ENCODE measurements at places on chromosomes 3 and 15. TPM values are rescaled to one million over a fixed set of nuclear protein-coding genes. Genes with fewer than 3 reads are reported as not detected.

- H3K36me3 ChIP-seq = no peaks in the 10 kb centered on the region
- no peak overlapping the region for H3K4me3 ChIP-seq
- no peaks in the 10 kb centered on the region for H3K4me1 ChIP-seq
- H3K27me3 ChIP-seq = no peaks in the 10 kb centered on the region
Measured at GRCh38 chr3:14539384-14539741, 779 bp downstream of the GRIP2 start.

- no peaks in the 10 kb centered on the region for H3K4me1 ChIP-seq
- H3K27ac ChIP-seq = no peak overlapping the region
- H3K36me3 ChIP-seq = no peaks in the 10 kb centered on the region
- DNase-seq = no peak
- no peak overlapping the region for H3K4me3 ChIP-seq
Measured at GRCh38 chr15:35998663-35999602, 453.0 kb upstream of the DPH6 start.

GRCh38 chr3:143850877-143851276 is 2.6 kb upstream of the SLC9A9 start:
- no peak for DNase-seq
- peaks cover 44% of the 10 kb centered on the region for H3K4me1 ChIP-seq
- no peaks in the 10 kb centered on the region for H3K36me3 ChIP-seq
- no peak overlapping the region for H3K4me3 ChIP-seq
- no peaks in the 10 kb centered on the region for H3K27me3 ChIP-seq

Gene CMTM6
- total RNA-seq = 75.8 TPM

GRCh38 chr3:16467393-16467792 is 46.1 kb downstream of the RFTN1 start:
- peaks cover 36% of the 10 kb centered on the region for H3K4me1 ChIP-seq
- H3K36me3 ChIP-seq = no peaks in the 10 kb centered on the region
- no peak overlapping the region for H3K27ac ChIP-seq

- H3K4me3 ChIP-seq = no peak overlapping the region
- no peaks in the 10 kb centered on the region for H3K36me3 ChIP-seq
- peaks cover 22% of the 10 kb centered on the region for H3K27me3 ChIP-seq
- no peak overlapping the region for H3K27ac ChIP-seq
- peaks cover 5% of the 10 kb centered on the region for H3K4me1 ChIP-seq
Measured at GRCh38 chr15:83289160-83289559, 4.7 kb upstream of the BNC1 start.

- no peak overlapping the region for H3K4me3 ChIP-seq
- H3K27me3 ChIP-seq = no peaks in the 10 kb centered on the region
- H3K4me1 ChIP-seq = peaks cover 40% of the 10 kb centered on the region
Measured at GRCh38 chr3:119594066-119594465, 3.6 kb upstream of the PLA1A start.

GRCh38 chr15:100711516-100712021 is 109.2 kb downstream of the ASB7 start:
- H3K36me3 ChIP-seq = no peaks in the 10 kb centered on the region
- no peaks in the 10 kb centered on the region for H3K4me1 ChIP-seq
- no peak overlapping the region for H3K4me3 ChIP-seq
- DNase-seq = peak; percentile 51
- no peaks in the 10 kb centered on the region for H3K27me3 ChIP-seq
- no peak overlapping the region for H3K27ac ChIP-seq

- H3K4me3 ChIP-seq = no peak overlapping the region
- H3K27ac ChIP-seq = no peak overlapping the region
- H3K4me1 ChIP-seq = no peaks in the 10 kb centered on the region
- H3K36me3 ChIP-seq = no peaks in the 10 kb centered on the region
- no peaks in the 10 kb centered on the region for H3K27me3 ChIP-seq
Measured at GRCh38 chr3:133050891-133051290, 12.7 kb downstream of the TMEM108 start.

Gene PATL2
- total RNA-seq = 30.4 TPM

DNA sequence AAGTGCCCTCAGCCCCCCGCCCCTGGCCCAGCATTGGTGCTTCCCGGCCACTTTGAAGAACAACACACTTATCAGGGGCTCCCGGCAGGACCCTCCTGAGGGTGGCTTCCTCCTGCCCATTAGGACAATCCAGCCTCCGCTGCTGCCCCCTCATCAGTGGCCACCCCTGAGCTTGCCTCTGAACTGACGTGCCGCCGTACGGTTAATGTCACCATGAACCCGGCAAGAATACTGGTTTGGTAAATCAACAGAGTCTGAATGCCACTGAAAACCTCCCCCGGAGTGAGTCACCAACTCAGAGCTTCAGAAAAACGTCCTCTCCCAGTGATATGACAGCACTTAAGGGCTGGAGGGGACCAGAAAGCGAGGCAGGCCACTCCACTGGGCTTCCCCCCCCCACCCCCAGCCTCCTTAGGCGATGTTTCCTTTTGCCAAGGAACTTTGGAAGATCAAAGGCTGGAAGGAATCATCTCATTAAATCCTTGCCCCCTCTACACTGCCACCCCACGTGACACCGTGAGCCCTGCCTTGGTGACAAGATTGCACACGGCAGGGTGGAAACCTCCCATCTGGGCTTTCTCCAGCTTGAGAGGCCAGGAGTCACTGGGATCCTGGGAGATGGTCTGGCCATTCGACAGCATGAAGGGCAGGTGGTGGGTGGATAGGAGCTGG is 142.1 kb downstream of the NUP210 start:
- DNase-seq = peak; percentile 53
- H3K4me1 ChIP-seq = peaks cover 5% of the 10 kb centered on the region
- no peak overlapping the region for H3K4me3 ChIP-seq

Gene PLSCR2
- not detected for total RNA-seq

Gene ZMYND10
- 1.2 TPM for total RNA-seq

- H3K4me1 ChIP-seq = no peaks in the 10 kb centered on the region
- no peaks in the 10 kb centered on the region for H3K36me3 ChIP-seq
- H3K27me3 ChIP-seq = no peaks in the 10 kb centered on the region
- DNase-seq = no peak
- no peak overlapping the region for H3K4me3 ChIP-seq
Measured at GRCh38 chr3:157115069-157116006, 44.6 kb downstream of the CCNL1 start.

DNA sequence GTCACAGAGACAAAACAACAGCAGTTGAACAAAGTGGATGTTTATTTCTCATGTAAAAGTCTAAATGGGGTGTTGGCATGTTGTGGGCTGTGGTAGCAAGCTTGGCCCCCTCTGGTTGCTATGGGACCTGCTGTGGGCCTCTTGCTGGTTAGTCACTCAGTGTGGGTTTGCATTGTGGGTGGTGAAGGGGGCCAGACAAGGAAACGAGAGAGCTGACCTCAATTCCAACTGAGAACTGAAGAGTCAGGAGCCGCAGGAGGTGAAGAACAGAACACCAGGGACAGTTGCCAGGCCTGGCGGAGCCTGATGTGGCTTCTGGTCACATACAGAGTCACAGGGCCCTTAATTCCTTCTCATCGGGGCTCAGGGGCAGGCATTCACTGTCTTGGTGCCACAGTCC is 1.9 kb upstream of the ADPGK start:
- peaks cover 6% of the 10 kb centered on the region for H3K36me3 ChIP-seq
- peak overlapping the region; percentile 100 for H3K27ac ChIP-seq
- DNase-seq = no peak

Data from spleen (tissue), 13 donors.